ENCODE measurements at places on chromosomes 16 and 17.

- no peak for DNase-seq
Measured at GRCh38 chr17:80539022-80539641, 5.5 kb upstream of the RPTOR start.

DNA sequence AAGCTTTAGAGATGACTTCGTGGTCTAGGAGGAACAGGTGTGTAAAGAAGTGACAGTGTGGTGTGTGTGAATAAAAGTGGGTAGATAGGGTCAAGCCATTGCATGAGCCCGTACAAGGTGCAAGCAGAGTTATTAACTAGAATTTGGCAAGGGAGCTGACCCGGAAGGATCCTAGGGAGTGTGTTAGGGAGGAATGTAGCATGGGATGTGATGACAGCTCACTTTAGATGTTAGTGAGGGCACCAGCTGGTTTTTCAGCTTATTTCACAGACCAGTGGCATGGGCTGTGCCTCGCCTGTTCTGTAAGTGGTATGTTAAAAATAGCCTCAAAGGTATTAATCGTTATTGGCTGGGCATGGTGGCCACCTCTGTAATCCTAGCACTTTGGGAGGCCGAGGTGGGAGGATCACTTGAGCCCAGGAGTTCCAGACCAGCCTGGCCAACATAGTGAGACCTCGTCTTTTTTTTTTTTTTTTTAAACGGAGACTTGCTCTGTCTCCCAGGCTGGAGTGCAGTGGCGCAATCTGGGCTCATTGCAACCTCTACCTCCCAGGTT is 8.3 kb downstream of the ANKRD40CL start:
- no peak for DNase-seq

DNA sequence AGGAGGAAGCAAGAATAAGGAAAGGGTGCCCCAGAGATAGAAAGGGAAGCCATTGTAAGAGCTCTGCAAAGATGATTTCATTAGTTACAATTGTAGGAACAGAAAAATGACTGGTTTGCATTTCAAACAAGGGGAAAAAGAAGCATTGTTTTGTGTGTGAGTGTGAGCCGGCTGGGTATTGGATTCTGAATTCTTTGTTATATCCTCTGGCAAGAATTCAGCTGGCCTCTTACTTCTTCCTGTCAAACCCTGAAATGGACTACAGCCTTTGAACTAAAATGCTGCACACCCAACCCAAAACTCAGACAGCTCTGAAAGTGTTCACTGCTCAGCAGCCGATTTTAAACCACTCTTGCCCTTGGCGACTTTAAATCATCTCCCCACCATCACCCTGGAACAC is 461.3 kb downstream of the PMP22 start:
- no peak for DNase-seq

GRCh38 chr16:51147776-51148677 is 3.0 kb downstream of the SALL1 start:
- no peak for DNase-seq
